Mammary epithelial cell (primary cell): ENCODE measurements at places on chromosomes 3 and 15. TPM values are rescaled to one million over a fixed set of nuclear protein-coding genes. Genes with fewer than 3 reads are reported as not detected.

DNA sequence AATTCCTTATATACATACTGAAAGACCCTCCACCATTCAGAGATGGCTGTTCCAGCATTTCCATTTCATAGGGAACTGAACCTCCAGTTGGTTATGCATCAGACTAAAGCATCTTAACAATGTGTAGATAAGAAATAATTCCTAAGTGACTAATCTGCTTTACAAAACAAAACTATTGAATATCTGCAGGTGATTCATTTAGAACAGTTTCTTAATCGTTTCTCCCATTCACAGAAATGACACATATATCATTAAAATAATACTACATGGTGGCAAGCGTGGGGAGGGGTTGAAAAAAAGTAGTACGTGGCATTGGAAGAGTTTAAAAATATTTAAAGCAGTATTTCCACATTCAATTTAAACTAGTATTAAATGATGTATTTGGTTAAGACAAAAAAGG is 19.5 kb downstream of the COPS2 start:
- peak; percentile 74 for DNase-seq

DNA sequence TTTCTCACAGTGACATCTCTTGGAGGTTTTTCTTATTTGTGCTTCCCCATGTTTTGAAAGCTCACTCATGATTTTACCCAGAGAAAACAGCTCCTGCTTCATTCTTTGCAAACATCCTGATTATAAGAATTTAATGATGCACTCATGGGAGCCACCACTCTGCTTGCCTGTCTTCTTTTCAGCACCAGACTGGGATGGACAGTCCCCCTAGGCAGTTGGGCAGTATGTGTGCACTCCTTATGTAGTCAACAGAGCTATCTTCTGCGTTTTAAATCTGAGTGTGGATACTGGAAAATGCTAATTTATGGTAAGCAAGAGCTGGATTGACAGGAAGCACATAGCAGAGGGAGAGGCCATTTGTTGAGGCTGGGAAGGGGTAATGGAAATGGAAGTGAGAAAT is 276.1 kb downstream of the AGBL1 start:
- DNase-seq = peak; percentile 18

DNA sequence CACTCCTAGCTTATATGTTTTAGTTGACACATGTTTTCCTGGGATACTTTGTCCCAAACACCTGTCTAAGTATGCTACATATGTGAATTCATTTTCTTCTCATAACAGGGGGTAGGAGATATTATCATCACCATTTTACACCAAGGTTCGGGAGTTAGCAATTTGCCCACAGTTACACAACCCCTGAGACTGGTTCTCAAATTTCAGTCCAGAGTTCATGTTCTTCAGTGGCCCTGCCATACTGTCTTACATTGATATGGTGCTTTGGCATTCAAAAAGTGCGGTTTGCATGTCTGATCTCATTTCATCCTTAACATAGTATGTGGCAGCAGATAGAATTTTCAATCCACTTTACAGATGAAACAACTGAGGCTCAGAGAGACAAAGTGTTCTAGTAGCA is 38.4 kb downstream of the ROBO2 start:
- no peak for DNase-seq

DNA sequence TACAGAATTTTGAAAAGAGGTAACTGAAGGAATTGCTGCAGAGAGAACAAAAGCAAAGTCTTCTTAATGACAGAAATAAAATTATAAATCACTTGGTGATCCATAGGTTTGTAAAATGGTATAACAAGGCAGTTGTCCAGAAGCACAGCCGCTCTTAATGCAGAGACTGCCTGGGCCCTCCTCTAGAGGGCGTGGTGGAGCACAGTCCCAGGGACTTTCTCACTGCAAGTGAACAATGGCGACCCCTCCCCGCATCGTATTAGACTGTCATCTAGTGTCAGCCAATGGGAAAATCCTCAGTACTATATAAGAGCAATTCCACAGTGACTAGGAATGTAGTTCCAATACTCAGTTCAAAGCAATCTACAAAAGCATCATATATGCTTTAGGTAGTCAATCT is 26.4 kb upstream of the ZBED2 start:
- no peak for DNase-seq

Gene INKA1
- 26.8 TPM for polyA plus RNA-seq

DNA sequence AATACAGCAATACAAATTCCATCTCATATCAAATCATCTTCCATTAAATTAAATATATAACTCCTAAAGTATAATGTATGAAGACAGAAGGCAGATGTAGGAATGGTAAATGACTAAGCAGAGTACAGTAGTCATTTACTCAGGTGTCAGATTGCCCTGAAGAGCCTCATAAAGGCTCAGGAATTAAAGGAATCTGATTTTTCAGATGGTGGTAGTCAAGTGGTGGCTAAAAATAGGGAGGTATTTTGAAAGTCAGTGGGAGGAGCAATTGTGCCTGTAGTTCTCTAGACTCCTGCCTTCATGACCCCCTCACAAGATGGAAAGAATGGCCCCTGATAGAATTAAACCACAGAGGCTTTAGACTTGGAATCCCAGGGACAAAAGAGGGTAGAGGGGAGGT is 142.7 kb upstream of the SYNPR start:
- DNase-seq = no peak

- no peak for DNase-seq
Measured at GRCh38 chr3:184514171-184514490, 47.5 kb upstream of the EPHB3 start.

DNA sequence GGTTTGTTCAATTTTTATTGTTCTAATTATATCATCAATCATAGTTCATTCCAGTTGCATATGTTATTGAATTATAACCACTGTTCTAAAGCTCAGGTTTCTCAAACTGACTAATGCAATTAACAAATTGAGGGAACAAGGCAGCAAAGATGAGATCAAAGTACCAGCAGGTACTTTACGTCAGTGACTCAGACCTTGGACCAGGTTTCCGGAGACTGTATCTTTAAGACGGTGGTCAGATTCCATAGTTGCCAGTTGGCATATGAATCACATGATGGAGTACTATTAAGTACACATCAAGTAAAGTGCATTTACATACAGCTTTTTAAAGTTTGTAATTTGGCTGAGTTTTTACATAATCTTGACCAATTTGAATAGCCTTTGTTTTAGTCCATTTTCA is 583.6 kb upstream of the ROBO2 start:
- no peak for DNase-seq
